IMR-90 (cell line): ENCODE measurements at places on chromosomes 2 and 18. TPM values are rescaled to one million over a fixed set of nuclear protein-coding genes. Genes with fewer than 3 reads are reported as not detected.

GRCh38 chr2:241554610-241555322 is 3.8 kb upstream of the BOK start:
- no peak overlapping the region for H3K4me3 ChIP-seq
- H3K27me3 ChIP-seq, result no peaks in the 10 kb centered on the region
- no peak for DNase-seq
- H3K4me1 ChIP-seq, result peaks cover 12% of the 10 kb centered on the region
- no peaks in the 10 kb centered on the region for H3K36me3 ChIP-seq

GRCh38 chr2:102442967-102443828 is 20.2 kb downstream of the IL18RAP start:
- H3K4me1 ChIP-seq, result 0 out of 2 replicates have a peak, but pooled peaks cover 2% of the 10 kb centered on the region
- H3K27ac ChIP-seq, result no peak overlapping the region
- peaks cover 3% of the 10 kb centered on the region; the same call in 1 of the 2 replicates for H3K27me3 ChIP-seq
- DNase-seq, result peak; percentile 39

DNA sequence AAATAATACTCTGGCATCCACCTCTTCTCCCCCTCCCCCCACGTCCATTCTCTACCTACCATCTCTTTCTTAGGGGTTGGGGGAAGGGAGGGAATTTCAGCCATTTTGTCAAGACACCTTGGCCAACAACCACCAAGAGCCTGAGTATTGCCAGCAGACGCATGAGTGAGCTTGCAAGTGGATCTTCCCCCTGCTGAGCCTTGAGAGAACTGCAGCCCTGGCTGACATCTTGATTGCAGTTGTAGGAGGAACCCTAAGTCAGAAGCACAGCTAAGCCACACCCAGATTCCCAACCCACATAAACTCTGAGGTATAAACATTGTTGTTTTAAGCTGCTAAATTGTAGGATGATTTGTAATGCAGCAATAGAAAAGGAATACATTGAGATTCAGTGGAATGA is 165.6 kb downstream of the TMEFF2 start:
- no peaks in the 10 kb centered on the region for H3K36me3 ChIP-seq
- DNase-seq, result peak; percentile 58
- H3K4me1 ChIP-seq, result peaks cover 3% of the 10 kb centered on the region
- H3K27ac ChIP-seq, result no peak overlapping the region

DNA sequence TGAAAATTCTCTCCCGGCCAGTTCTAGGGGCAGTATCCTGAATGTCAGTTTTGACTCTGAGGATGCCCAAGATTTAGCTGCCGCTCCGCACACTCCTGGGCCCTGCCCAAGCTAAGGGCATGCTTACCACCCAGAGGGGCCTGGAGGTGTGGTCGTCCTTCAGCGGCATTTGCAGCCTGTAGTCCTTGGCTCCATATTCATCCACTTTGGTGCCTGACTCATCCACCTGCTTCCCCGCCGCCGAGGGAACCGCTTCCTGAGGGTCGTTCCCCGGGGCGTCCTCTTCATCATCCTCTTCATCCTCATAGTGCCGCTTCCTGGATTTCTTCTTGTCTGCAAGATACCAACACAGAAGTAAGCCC is 577 bp downstream of the ERCC3 start:
- H3K36me3 ChIP-seq, result peaks cover 35% of the 10 kb centered on the region
- H3K4me1 ChIP-seq, result peaks cover 6% of the 10 kb centered on the region
- DNase-seq, result no peak
- H3K4me3 ChIP-seq, result peak overlapping the region; percentile 89

GRCh38 chr2:192051533-192051932 is 143.2 kb downstream of the TMEFF2 start:
- no peak for DNase-seq
- H3K27me3 ChIP-seq, result no peaks in the 10 kb centered on the region
- H3K4me3 ChIP-seq, result no peak overlapping the region
- H3K4me1 ChIP-seq, result no peaks in the 10 kb centered on the region
- no peaks in the 10 kb centered on the region for H3K36me3 ChIP-seq

- no peak overlapping the region for H3K27ac ChIP-seq
- no peaks in the 10 kb centered on the region for H3K36me3 ChIP-seq
- H3K4me1 ChIP-seq, result peaks cover 11% of the 10 kb centered on the region
- peak; percentile 48 for DNase-seq
- no peak overlapping the region for H3K4me3 ChIP-seq
Measured at GRCh38 chr18:45658756-45659155, 43.5 kb downstream of the SLC14A2 start.

DNA sequence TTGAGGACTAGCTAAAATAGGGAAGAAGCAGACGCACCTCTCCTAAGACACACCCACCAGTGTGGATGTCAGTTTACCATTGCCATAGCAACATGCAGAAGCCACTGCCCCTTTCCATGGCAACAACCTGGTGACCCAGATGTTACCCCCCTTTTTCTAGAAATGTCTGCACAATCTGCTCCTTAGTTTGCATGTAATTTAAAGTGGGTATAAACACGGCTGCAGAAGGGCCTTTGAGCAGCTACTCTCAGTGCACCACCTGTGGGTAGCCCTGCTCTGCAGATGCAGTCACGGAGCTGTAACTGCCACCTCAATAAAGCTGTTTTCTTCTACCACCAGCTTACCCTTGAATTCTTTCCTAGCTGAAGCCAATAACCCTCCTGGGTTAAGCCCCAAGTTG is 87.1 kb downstream of the FBXO15 start:
- H3K27ac ChIP-seq, result no peak overlapping the region
- DNase-seq, result no peak
- H3K4me3 ChIP-seq, result no peak overlapping the region
- no peaks in the 10 kb centered on the region for H3K4me1 ChIP-seq

DNA sequence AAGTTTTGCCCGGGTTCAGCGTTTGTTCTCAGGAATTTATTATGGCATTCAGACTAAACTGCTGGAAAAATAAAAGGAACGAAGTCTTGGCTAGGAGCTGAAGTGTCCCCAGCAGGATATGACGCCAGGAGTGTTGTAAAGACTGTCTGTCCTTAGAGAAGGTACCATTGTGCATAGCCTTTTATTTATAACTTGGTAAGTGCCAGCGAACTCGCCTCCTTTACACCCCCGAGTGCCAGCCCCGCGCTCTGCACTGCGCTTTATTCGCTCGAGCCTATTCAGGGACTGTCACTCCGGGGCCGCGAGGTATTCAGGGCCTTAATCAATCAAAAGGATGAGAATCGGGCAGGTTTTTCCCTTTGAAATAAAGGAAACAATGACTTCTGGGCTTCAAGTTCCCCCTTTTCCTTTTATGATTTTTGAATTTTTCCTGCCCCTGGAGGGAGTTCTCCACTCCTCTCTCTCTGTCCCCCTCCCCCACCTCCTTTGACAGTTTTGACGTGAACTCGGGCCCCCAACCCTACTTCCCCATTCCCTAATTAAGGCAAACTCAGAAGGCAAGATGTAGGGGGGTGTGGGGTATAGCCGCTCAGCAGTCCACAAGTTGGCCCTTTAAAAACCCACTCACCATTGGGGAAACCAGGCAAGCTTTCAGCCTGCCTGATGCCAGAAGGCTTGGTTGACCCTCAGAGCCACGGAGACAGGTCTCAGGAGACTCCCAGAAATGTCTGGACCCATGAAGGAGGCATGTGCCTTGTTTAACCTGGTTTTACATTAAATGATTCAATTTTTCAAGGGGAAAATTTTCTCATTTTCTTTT is 1.3 kb upstream of the PAX3 start:
- peaks cover 99% of the 10 kb centered on the region for H3K27me3 ChIP-seq
- H3K4me3 ChIP-seq, result no peak overlapping the region
- no peak overlapping the region for H3K27ac ChIP-seq
- H3K36me3 ChIP-seq, result no peaks in the 10 kb centered on the region
- no peak for DNase-seq
- no peaks in the 10 kb centered on the region; the same call in 1 of the 2 replicates for H3K4me1 ChIP-seq

GRCh38 chr2:105652014-105652796 is 92.5 kb upstream of the NCK2 start:
- no peak overlapping the region for H3K4me3 ChIP-seq
- H3K36me3 ChIP-seq, result no peaks in the 10 kb centered on the region
- no peaks in the 10 kb centered on the region; the same call in 1 of the 2 replicates for H3K27me3 ChIP-seq
- H3K4me1 ChIP-seq, result peaks cover 1% of the 10 kb centered on the region; the same call in 1 of the 2 replicates

GRCh38 chr2:100137318-100137717 is 5.1 kb downstream of the AFF3 start:
- H3K36me3 ChIP-seq, result no peaks in the 10 kb centered on the region
- H3K4me3 ChIP-seq, result no peak overlapping the region
- peaks cover 20% of the 10 kb centered on the region for H3K27me3 ChIP-seq
- no peaks in the 10 kb centered on the region for H3K4me1 ChIP-seq

GRCh38 chr2:45009303-45009927 is at the start of gene SIX2:
SIX2 (minus strand) TSS chr2:45009452; CDS start chr2:45009110, 342 bp downstream.
- peaks cover 6% of the 10 kb centered on the region; the same call in 1 of the 2 replicates for H3K4me1 ChIP-seq
- H3K4me3 ChIP-seq, result peak within 1 kb of the TSS; percentile 15; the same call in 1 of the 2 replicates
- no peaks in the 10 kb centered on the region for H3K36me3 ChIP-seq
- H3K27me3 ChIP-seq, result peaks cover 96% of the 10 kb centered on the region

- H3K27me3 ChIP-seq, result no peaks in the 10 kb centered on the region
- DNase-seq, result peak; percentile 82
- H3K36me3 ChIP-seq, result 0 out of 2 replicates have a peak, but pooled peaks cover 2% of the 10 kb centered on the region
- H3K4me1 ChIP-seq, result 0 out of 2 replicates have a peak, but pooled peaks cover 2% of the 10 kb centered on the region
Measured at GRCh38 chr2:53987336-53987921, 16.6 kb upstream of the PSME4 start.

DNA sequence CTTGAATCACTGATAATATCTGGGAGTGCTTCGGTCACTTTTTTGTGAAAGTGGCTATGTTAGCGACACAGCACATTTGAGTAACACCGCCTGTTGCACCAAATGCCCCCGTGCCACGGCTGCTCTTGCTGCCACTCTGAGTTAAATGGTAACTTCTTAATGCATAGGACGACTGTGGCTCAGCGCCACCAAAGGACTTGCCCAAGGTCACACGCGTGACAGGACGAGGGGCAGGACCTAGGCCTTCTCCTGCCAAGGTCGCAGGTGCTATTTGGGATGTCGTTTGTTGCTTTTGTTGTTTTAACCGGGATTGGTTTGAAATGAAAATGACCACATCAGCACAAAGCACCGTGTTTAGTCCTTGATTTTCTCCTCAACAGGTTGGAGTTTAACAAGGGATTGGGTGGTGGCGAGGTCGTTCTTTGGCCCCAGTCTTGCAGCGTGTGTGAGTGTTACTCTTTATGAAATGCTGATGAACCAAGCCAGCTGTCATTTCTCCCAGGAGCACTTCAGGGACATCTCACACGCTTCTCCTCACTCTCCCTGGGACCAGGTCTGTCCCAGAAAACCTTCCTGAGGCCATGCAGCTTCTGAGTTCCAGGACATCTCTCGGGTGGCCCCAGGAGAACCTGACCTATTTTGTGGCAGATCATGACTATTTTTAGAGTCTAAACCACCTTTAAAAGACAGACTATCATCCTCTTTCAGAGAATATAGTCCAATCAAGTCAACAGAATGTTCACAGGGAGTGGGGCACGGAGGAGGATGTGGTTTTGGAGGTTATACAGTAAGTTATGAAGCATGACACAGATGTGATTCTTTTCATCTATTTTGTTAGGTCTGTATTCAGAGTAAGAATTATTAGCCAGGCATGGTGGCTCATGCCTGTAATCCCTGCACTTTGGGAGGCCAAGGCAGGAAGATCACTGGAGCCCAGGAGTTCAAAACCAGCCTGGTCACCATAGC is 49.9 kb downstream of the MTCL1 start:
- peaks cover 48% of the 10 kb centered on the region for H3K4me1 ChIP-seq
- no peak overlapping the region for H3K4me3 ChIP-seq
- peaks cover 36% of the 10 kb centered on the region for H3K36me3 ChIP-seq
- peak; percentile 89 for DNase-seq

DNA sequence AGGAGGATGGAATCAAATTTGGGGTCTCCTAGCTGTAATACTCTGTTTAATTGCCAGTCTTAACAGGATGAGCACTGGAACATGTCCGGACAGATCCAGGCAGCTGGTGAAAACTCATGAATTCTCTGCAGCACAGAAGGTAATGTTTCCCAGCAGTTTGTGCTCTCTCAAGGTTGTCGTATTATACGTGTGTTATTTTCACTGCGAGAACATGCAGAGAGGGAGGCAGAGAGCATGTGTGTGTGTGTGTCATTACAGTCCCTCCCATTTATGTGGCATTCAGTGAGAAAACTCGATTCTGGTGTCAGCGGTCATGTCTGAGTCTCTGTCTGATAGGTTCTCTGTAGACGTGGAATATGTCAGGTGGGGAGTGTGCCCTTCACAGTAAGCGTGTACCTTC is 150.2 kb upstream of the POU3F3 start:
- no peaks in the 10 kb centered on the region for H3K27me3 ChIP-seq
- no peak for DNase-seq
- no peak overlapping the region for H3K4me3 ChIP-seq
- H3K36me3 ChIP-seq, result no peaks in the 10 kb centered on the region
- no peak overlapping the region for H3K27ac ChIP-seq

DNA sequence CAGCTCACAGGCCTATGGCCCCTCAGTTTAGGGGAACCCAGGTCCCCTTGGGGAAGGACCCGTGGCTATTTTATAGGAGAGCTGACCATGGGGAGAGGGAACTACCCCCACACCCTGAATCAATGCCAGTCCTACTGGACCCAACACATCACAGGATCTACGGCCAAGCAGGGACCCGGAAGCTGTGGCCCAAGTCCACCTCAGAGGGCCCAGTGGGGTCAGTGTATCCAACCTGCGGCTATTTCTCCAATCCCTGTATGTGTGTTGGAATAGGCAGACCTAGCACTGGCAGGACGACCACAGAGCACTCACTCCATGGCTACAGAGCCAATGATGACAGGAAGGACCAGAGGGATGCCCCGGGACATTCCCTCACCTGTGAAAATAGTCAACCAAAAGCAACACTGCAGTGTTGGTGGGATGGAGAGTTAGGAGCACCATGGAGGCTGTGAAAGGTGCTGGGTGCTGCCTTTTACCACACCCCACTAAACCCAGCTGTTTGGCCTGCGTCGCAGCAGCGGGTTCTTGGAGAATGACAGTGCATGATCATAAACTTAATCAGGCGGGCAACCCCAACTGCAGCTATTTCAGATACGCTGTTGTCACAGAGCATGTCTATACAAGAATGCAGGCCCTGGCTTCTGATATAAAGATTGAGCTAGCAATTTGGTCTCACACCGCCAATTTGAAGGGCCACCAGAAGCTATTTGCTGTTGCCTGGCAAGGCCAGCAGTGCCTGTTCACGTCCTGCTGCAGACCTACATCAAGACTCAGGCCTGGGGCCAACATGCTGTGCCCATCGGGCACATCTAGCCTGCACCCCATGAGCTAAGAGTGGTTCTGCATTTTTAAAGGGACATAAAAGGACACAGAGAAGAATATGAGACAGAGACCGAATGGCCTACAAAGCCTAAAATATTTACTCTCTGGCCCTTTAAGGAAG is 110.4 kb downstream of the EIPR1 start:
- no peaks in the 10 kb centered on the region for H3K4me1 ChIP-seq
- H3K27ac ChIP-seq, result no peak overlapping the region
- H3K36me3 ChIP-seq, result no peaks in the 10 kb centered on the region
- DNase-seq, result no peak
- no peaks in the 10 kb centered on the region for H3K27me3 ChIP-seq
- H3K4me3 ChIP-seq, result no peak overlapping the region

GRCh38 chr2:208172125-208172524 is 8.7 kb upstream of the CRYGA start:
- no peaks in the 10 kb centered on the region for H3K4me1 ChIP-seq
- no peaks in the 10 kb centered on the region for H3K36me3 ChIP-seq
- DNase-seq, result no peak
- no peaks in the 10 kb centered on the region for H3K27me3 ChIP-seq
- H3K27ac ChIP-seq, result no peak overlapping the region

- H3K27ac ChIP-seq, result no peak overlapping the region
- DNase-seq, result no peak
- H3K4me3 ChIP-seq, result no peak overlapping the region
- H3K27me3 ChIP-seq, result no peaks in the 10 kb centered on the region
- H3K4me1 ChIP-seq, result no peaks in the 10 kb centered on the region
Measured at GRCh38 chr18:64717026-64717425, 568.1 kb upstream of the LINC00305 start.

Gene TPO
- total RNA-seq, result not detected in 2 replicates

Gene NOL4
- not detected in 2 replicates for total RNA-seq

Gene CHRNG
- total RNA-seq, result not detected in 2 replicates

Gene ASXL3
- total RNA-seq, result under 0.01 and 0.54 TPM in 2 replicates

Gene PROM2
- not detected in 2 replicates for total RNA-seq

Gene LYG2
- not detected in 2 replicates for total RNA-seq

Gene HOXD13
- total RNA-seq, result not detected in 2 replicates

Gene GAD1
- total RNA-seq, result not detected in 2 replicates

Gene KHK
- 0.56 and 0.72 TPM in 2 replicates for total RNA-seq

Gene IKZF2
- 19.4 and 25.5 TPM in 2 replicates for total RNA-seq
